ENCODE measurements at places on chromosomes 12 and 14.

DNA sequence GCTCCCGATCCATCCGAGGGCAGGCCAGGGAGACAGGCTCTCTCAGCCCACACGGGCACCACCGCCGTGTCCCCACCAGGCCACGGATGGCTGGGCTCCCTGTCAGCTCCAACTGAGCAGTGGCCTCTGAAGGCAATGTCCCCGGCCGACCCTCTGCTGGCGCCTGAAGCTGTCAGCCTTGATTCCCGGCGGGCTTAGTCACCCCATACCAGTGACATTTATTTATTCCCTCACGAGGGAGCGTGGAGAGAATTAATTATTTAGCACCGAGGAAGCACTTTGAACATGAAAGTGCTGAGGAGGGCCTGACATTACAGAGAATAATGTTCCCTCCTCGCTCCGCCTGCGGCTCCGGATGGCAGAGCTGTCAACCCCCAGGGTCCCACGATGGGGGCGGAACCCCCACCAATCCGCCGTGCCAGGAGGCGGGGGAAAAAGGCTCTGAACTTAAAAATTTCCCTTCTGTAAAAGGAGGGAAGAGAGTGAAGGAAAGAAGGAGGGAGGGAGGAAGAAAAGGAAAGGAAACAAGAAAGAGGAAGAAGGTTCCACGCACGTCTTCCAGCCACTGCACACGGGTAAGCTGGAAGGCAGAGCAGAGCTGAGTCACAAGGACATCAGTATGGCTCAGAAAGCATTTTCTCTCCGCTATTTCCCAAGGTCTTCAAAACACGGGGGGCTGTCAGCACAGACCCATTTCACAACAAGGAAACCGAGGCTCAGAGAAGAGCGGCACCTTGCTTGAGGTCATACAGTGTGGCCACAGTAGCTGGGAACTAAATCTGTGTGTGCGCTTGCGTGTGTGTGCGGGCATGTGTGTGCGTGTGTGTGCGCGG, 108.7 kb upstream of the NCOR2 start:
- no peak for DNase-seq

GRCh38 chr12:112149596-112149995, 24.2 kb downstream of the TRAFD1 start:
- no peak for DNase-seq

- peak; percentile 25 for DNase-seq
Observed at GRCh38 chr14:61524211-61524806, 171.0 kb upstream of the HIF1A start.

DNA sequence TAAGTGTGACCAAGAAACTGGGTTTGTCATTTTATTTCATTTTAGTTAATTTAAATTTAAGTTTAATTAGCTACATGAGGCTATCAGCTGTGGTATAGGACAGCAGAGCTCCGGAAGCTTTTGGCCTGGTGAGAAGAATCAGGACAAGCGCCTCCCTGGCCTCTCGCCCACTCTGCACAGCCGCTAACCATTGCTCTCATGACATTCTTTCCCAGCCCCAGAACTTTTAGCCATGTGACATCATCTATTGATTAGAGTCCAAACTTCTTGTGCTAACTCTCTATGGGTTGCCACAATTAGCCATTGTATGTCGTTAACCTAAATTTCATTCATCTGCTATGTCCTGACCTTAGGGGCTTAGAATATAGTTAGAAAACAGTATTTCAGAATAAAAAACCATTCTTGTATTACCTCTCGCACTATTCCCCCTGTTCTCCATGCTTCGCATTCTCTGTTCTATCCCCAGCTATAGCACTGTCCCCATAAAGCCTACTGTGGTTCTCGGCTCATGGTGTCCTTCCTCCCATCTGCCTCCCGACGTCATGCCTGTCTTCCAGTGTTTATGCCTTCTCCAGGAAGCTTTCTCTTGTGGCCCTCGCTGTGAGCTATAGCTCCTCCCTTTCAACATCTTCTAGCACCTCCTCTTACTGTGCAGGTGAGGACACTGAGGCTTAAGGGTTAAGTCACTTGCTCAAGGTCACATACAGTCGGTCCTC, 23.5 kb downstream of the SSH1 start:
- no peak for DNase-seq

- DNase-seq = no peak
Observed at GRCh38 chr14:36224176-36224575, 47.7 kb upstream of the PTCSC3 start.

DNA sequence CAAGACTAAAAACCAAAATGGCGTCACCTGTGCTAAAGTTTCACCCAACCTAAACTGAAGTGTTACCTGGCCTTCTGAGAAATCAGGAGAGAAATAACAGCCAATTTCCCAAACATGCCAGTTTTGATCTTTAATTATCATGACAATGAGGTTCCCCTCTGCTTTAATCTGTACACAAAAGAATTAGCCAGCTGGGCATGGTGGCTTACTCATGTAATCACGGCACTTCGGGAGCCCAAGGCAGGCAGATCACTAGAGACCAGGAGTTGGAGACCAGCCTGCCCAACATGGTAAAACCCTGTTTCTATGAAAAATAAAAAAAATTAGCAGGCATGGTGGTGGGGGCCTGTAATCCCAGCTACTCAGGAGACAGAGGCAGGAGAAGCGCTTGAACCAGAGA, 4.9 kb downstream of the HEATR4 start:
- DNase-seq = no peak

GRCh38 chr12:128920468-128920867, 67.2 kb downstream of the GLT1D1 start:
- no peak for DNase-seq

GRCh38 chr12:104802208-104802607, 155.9 kb downstream of the SLC41A2 start:
- no peak for DNase-seq

DNA sequence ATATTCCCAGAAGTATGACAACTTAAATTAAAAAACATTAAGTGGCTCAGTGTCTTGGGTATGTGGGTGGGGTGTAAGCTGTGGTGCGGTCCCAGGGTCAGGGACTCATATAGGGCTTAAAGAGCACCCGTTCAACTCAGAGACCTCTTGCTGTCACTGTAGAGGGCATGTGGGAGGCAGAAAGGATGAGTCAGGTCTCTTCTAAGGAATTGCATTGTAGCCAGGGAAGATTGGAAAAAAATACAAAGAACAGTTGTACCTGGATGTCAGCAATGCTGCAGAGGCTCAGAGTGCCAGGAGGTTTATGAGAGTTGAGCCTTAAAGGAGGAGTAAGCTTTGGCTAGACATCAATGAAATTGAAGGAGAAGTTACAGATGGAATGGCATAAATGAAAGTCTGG, 104.1 kb downstream of the MYRFL start:
- no peak for DNase-seq

DNA sequence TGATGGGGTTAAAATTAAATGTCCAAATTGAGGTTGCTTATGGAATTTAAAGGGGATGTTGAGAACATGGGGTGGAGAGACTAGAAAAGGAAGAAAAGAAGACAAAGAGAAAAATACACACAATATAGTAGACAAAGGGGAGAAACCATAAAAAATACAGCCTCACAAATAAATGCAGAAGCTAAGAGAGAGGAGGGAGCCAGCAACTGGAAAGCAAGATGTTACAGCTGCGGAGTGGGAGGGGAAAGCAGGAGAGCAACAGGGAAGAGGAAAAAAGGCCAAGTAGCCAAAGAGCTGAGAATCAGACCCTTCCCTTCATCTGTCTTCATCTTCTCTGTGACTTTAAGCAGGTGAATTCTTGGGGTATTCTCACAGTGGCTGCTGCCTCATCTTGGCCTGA, 39.7 kb upstream of the SMUG1 start:
- DNase-seq = no peak

DNA sequence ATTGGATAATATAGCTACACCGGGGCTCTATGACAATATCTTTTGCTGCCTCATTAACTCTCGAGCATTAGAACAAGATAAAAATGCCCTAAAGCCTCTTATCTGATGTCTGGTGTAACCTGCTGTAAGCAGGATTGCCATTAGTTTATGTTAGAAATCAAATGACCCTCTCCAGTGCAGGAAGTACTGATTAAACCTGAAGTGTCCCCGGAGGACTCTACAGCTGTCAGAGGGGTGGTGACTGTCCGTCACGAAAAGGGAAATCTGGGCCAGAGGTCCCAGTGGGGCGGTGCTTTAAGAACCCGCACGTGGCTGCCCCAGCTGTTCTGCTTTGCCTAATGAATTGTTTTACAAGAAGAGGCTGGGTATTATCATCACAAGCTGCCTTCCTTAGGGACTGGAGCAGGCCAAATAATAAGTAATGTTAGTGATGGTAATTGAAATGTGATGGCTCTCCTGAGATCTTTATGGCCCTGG, 55.7 kb downstream of the LIN52 start:
- no peak for DNase-seq

DNA sequence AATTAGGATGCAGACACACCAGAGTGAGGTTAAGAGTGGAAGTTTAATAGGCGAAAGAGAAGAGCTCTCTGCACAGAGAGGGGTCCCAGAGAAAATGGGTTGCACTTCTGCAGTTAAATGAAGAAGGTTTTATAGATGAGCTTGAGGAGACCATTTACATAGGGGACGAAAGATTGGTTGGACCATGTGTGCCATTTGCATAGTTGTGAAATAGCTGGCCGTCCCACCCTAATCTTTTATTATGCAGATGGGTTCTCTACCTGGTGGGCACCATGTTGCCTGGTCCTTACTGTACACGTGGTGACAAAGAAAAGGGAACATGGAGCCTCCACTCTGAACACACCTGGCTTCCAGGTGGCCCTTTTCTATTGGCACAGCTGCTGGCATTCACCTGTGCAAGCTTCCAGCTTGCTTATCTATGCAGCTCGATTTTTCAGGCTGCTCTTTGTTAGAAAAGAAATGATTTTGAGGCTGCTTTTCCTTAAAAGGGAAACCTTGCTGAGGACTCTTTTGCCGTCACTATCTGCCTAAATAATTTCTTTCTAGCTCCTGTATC, 67.1 kb upstream of the SRSF5 start:
- no peak for DNase-seq

DNA sequence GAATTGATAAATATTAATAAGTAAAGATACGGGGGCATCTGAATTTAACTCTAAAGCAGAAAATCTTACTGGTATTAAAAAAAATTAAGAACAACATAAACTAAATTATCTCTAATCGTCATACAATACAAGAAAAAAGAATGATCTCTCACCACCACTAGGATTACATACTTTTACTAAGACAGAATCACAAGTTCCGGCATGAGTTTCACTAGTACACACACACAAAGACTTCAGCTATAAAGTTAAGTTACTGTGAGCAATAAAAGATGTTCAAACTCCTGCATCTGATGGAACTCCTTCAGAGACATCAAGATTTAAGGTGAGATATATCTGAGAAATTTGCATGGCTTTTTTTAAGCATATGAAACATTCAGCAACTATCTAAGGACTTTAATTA, 21.9 kb downstream of the CEP128 start:
- no peak for DNase-seq

- peak; percentile 93 for DNase-seq
Observed at GRCh38 chr12:122965851-122966742, at the start of gene ABCB9. ABCB9 (minus strand) TSS chr12:122966463; CDS start chr12:122960235, 6,228 bp downstream.

- no peak for DNase-seq
Observed at GRCh38 chr14:94483071-94483451, 7.1 kb upstream of the SERPINA9 start.

DNA sequence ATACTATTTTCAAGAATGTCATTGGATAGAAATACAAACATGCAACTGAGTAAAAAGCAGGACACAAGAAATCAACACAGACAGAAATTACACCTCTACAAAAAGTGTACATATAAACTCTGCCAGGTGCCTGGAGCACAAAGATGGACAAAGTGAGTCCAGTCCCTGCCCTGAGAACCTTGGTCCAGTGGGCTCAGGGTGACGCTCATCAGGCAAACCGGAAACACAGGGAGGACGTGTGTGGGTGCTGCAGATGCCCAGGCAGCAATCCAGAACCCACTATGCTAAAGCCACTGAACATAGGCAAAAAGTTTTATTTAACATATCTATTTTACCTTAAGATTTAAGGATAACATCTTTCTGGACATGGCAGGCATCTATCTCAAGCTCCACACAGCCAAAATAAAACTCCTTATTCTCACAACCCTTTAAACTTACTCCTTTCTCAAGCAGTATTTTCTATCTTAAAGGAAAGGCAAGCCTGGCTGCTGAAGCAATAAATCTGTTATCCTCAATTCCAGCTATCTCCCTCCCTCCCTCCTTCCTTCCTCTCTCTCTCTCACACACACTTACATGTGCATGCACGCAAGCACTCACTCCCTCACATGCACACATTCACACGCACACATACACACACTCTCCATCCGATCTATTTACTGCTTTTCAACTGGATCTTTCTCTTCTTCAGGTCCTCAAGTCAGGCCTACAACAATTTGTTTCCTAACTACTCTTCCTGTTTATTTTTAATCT, 10.2 kb downstream of the PPP1R13B start:
- no peak for DNase-seq

DNA sequence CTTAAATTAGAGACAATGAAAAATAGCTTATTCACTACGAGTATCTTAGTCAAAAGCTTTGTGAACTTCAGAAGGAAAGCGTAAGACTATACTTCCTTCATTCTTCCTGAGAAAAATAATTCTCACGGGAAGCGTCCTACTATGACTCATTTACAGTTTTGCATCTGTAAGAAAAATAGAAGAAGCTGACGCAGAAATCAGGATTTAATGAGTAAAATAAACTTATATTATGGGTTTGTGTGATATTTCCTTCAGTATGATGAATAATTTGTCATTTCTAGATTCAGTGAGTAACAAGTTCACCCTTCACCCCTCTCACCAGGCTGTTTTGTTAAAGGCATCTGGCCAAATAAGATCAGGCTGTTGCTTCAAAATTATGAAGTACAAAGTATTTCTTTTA, 17.8 kb upstream of the PDE3A start:
- DNase-seq = no peak

DNA sequence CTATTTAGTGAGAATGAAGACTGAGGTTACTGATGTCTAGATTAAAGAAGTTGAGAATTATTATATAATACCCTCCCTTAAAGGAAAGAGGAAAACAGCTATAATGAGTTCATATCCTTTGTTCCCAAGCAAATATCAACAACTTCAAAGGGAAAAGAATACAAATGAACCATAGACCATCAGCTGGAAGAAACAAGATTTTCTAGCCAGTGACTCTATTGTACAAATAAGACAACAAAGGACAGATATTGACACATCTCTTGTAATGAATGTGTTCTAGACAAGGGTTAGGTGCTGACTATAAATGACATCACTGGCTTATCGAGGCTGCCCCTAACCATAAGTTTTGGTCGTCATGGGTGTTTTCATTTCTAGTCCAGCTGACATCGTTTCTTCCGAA, 48.2 kb downstream of the SLC38A4 start:
- DNase-seq = no peak

- DNase-seq = no peak
Observed at GRCh38 chr12:125049093-125049458, 16.2 kb upstream of the AACS start.
